Esophagus squamous epithelium (tissue), 5 donors: ENCODE measurements at places on chromosomes 2 and 18.
A peak's percentile ranks its signal among the peaks of the same experiment; 100 is the strongest.

- DNase-seq, result no peak
- no peaks in the 10 kb centered on the region for H3K27me3 ChIP-seq
- H3K4me3 ChIP-seq, result no peak overlapping the region
- H3K4me1 ChIP-seq, result no peaks in the 10 kb centered on the region
- peaks cover 17% of the 10 kb centered on the region for H3K36me3 ChIP-seq
- H3K27ac ChIP-seq, result no peak overlapping the region
These were observed 43.2 kb upstream of the NOSTRIN start for GRCh38 chr2:168758970-168759820.

- H3K27ac ChIP-seq, result no peak overlapping the region
- H3K4me1 ChIP-seq, result peaks cover 13% of the 10 kb centered on the region
- no peak for DNase-seq
- H3K27me3 ChIP-seq, result no peaks in the 10 kb centered on the region
These were observed 3.7 kb downstream of the SIGLEC15 start for GRCh38 chr18:45828917-45829811.

- H3K36me3 ChIP-seq, result no peaks in the 10 kb centered on the region
- H3K27me3 ChIP-seq, result no peaks in the 10 kb centered on the region
- DNase-seq, result no peak
- H3K4me1 ChIP-seq, result no peaks in the 10 kb centered on the region
These were observed 229.5 kb downstream of the CNTNAP5 start for GRCh38 chr2:124254621-124255020.

- no peaks in the 10 kb centered on the region for H3K27me3 ChIP-seq
- H3K27ac ChIP-seq, result no peak overlapping the region
- peaks cover 39% of the 10 kb centered on the region for H3K4me1 ChIP-seq
- no peak for DNase-seq
These were observed 58.9 kb downstream of the TMEM131 start for GRCh38 chr2:97936881-97937280.

DNA sequence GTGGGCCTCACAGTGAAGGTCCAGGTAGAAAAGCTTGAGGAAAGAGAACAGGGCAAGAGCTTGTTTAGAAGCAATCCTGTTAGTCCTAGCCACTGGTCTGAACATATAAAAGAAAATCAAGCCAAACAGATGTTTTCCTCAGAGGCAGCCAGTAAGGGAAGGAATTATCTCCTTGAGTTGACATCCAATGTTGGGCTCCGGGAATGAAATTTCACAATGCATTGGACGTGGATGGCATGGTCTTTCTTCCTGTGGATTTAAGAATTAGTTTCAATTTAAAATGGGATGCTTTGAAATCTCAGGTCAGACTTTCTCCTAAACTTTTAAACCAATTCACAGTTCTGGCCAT lies 92.1 kb downstream of the ACKR3 start:
- DNase-seq, result no peak
- H3K4me1 ChIP-seq, result peaks cover 47% of the 10 kb centered on the region
- H3K27me3 ChIP-seq, result no peaks in the 10 kb centered on the region
- peak overlapping the region; percentile 67 for H3K27ac ChIP-seq

GRCh38 chr2:217993138-217993537 lies 9.7 kb downstream of the TNS1 start:
- no peaks in the 10 kb centered on the region for H3K27me3 ChIP-seq
- H3K4me1 ChIP-seq, result peaks cover 40% of the 10 kb centered on the region
- H3K4me3 ChIP-seq, result no peak overlapping the region
- DNase-seq, result no peak

- no peaks in the 10 kb centered on the region for H3K4me1 ChIP-seq
- H3K27me3 ChIP-seq, result no peaks in the 10 kb centered on the region
- no peaks in the 10 kb centered on the region for H3K36me3 ChIP-seq
- H3K4me3 ChIP-seq, result no peak overlapping the region
These were observed 90.3 kb downstream of the RPRM start for GRCh38 chr2:153388246-153388645.

DNA sequence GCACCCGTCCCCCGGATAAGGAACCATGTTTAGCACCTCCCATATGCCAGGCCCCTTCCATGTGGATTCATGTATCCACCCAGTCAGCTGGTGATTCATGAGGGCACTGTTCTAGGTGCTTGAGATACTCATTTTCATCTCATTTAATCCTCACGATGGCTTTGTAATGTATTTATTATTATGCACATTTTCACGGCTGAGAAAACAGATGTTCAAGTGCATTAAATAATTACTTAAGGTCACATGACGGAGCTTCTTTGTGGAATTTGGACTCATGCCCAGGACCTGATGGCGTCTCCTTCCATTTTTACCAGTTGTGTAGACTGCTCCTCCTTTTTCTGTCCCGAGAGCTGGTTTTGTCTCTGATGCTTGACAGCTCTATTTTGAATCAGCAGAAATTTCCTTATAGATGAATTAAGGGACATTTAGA lies 72.2 kb upstream of the RBM44 start:
- H3K27me3 ChIP-seq, result no peaks in the 10 kb centered on the region
- H3K4me1 ChIP-seq, result peaks cover 88% of the 10 kb centered on the region
- DNase-seq, result no peak
- H3K4me3 ChIP-seq, result no peak overlapping the region
- no peaks in the 10 kb centered on the region for H3K36me3 ChIP-seq

DNA sequence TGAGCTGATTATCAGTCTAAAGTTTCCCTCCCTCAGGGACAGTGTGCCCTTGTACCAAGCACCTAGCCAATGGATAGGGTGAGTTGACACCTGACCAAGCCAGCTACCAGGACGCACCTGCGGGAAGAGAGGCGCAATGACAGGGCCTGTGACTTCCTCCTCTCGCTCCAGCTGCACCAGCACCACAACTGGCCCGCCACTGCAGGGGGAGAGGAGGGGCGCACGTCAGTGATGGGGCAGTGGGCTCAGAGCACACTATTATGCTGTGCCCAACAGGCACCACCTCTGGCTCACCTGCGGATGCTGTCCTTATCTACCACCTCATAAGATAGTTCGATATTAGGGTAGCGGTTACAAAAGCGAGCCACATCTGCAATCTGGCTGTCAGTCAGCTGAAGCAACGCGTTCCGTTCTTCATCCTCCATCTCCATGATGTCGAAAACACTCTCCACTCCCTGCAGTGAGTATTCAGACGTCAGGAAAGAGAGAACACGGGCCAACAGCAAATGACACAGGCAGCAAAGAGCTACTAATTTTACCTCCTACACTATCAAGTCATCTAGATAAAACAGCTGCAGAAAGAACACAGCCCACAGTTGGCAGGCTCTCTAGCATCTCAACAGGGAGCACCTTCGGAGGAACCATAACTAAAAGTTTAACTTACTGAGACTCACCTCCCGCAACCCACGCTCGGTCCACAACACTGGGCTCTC lies 10.9 kb downstream of the CIAO1 start:
- H3K36me3 ChIP-seq, result peaks cover 42% of the 10 kb centered on the region
- H3K4me1 ChIP-seq, result no peaks in the 10 kb centered on the region
- H3K27ac ChIP-seq, result no peak overlapping the region
- H3K27me3 ChIP-seq, result no peaks in the 10 kb centered on the region
- H3K4me3 ChIP-seq, result no peak overlapping the region

DNA sequence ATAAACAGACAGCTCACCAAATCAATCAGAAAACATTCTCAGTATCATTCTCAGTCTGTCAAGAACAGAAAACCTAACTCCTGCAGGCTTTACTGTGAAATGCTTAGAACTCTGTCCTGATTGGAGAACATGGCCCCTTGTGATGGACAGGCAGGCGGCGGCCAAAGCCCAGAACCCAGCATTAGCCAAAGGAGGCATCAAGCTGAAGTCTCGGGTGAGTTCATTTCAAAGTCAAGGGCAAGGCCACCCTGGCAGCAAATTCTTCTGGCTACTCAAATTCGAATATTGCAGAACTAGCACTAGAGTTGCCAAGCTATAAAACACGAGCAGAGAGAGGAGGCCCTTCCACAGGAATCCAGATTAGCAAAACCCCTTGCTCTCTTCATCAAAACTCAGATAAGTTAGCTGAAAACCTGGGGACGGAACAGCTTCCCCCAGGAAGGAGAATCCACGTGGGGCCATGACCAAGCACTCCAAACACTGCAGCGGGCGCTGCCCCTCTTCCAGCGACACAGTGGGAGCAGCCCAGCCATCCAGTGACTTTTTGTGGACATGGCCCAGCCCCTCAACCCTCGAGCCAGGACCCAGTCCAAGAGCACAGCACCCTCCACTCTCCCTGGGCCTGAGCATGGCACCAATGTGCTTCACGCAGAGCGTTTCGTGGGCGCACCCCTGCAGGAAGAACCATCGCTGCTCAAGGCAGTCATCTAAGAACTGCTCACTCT lies 98.6 kb downstream of the HDAC4 start:
- no peak for DNase-seq
- no peak overlapping the region for H3K4me3 ChIP-seq

DNA sequence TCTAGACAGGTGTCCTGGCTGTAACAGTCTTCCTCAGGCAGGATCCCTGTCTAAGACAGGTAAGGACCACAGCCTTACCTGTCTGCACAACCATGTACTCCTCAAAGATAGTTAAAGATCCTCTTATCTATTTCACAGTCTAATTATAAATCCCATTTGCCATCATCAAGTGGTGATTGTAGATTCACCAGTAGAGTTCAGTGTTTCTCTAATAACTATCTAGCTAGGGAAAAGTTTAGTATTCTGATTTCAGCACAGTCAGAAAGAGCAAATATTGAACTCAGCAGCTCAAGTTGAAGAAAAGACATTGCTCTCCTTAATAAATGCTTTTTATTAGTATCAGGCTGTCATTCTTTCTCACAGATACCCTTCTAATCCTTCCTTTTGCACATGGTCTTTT lies 1305.5 kb upstream of the NXPH2 start:
- H3K36me3 ChIP-seq, result no peaks in the 10 kb centered on the region
- H3K27ac ChIP-seq, result no peak overlapping the region
- no peaks in the 10 kb centered on the region for H3K4me1 ChIP-seq
- H3K27me3 ChIP-seq, result no peaks in the 10 kb centered on the region
- DNase-seq, result no peak
- no peak overlapping the region for H3K4me3 ChIP-seq

- H3K4me1 ChIP-seq, result peaks cover 10% of the 10 kb centered on the region
- no peaks in the 10 kb centered on the region for H3K27me3 ChIP-seq
- DNase-seq, result no peak
- H3K27ac ChIP-seq, result peak overlapping the region; percentile 47
- H3K4me3 ChIP-seq, result no peak overlapping the region
These were observed 32.8 kb downstream of the UXS1 start for GRCh38 chr2:106161341-106161740.

GRCh38 chr2:8004250-8004681 lies 677.6 kb upstream of the ID2 start:
- DNase-seq, result no peak
- no peaks in the 10 kb centered on the region for H3K36me3 ChIP-seq
- no peak overlapping the region for H3K4me3 ChIP-seq
- H3K27me3 ChIP-seq, result no peaks in the 10 kb centered on the region

DNA sequence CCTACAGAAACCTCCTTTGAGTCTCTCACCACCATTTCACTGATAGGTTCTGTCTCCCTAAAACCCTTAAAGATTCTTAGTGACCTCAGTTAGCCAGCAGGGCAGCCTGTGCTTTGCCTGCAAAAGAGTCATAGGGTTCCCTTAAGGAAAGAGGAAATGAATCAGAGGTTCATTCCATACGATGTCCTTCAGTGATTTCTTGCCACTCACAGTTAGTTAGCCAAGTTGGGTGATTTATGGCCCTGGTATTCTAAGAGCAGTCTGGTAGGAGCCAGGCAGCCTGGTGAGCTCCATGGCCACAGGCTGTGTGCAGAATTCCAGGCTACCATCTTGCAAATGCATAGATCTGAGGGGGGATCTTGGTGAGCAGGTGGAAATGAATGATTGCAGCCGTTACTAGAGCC lies 18.7 kb upstream of the CCBE1 start:
- H3K27me3 ChIP-seq, result no peaks in the 10 kb centered on the region
- H3K4me3 ChIP-seq, result no peak overlapping the region
- H3K27ac ChIP-seq, result no peak overlapping the region
- DNase-seq, result no peak
- H3K36me3 ChIP-seq, result no peaks in the 10 kb centered on the region

GRCh38 chr2:236572482-236572881 lies 2.9 kb downstream of the ACKR3 start:
- no peaks in the 10 kb centered on the region for H3K27me3 ChIP-seq
- no peak overlapping the region for H3K4me3 ChIP-seq
- H3K27ac ChIP-seq, result no peak overlapping the region

DNA sequence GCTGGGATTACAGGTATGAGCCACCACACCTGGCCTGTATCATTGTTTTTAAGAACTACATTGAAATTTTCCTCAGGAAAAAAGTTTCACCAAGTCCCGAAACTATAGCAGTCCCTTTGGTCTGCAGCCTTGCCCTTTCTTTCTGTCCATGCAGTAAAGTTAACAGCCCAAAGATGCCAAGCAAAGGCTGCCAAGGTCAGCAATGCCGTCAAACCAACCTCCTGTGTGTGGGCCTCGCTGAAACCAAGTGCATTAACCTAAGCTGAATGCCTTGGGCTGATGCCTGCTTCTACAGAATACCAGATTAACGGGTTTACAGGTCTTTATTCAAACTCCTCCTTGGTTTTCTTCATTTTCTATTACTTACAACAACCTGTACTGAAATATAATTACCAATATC lies 73.1 kb downstream of the EIF5B start:
- no peaks in the 10 kb centered on the region for H3K27me3 ChIP-seq
- H3K36me3 ChIP-seq, result peaks cover 15% of the 10 kb centered on the region
- no peak overlapping the region for H3K4me3 ChIP-seq
- no peak for DNase-seq
- no peaks in the 10 kb centered on the region for H3K4me1 ChIP-seq
- no peak overlapping the region for H3K27ac ChIP-seq
